ENCODE measurements at places on chromosomes 5 and 9. TPM values are rescaled to one million over a fixed set of nuclear protein-coding genes. Genes with fewer than 3 reads are reported as not detected.

DNA sequence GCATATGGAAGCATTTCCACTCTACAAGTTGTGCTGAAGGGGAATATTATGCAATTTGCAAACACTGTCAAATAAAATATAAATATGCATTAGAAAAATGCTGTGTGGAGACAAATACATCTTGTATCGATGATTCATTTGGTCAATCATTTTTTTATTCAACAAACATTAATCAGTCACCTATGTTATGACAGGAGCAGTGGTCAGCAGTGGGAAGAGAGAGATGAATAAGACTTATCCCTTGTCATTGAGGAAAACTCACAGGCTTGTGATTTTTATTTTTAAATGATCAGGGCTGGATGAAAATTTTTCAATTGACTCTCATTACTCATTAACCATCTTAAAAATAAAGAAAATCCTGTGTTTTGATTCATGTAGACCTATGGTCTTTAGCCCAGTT, 574.1 kb downstream of the ACTL7B start:
- no peak for DNase-seq
- H3K27me3 ChIP-seq, result no peaks in the 10 kb centered on the region
- no peaks in the 10 kb centered on the region for H3K4me1 ChIP-seq
- no peaks in the 10 kb centered on the region for H3K36me3 ChIP-seq
- H3K27ac ChIP-seq, result no peak overlapping the region

The IL33 gene
- 38.0 TPM for total RNA-seq

DNA sequence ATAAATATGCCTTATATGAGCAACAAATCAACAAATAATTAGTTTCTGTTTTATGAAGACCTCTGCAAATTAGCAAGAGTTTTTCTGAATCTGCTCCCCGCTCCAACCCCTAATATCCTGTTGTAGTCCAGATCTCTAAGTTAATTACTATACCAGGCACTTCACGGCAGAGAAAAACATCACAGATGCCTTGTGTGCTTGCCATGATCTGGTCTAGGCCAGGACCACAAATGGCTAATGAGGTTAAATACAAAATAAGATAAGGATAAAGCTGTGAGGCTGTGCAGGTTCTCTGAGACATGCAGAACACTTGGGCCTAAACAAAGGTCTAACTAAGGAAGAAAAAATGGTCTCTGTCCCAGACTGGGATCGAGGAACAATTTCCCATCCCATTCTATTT, 150.8 kb downstream of the SLIT3 start:
- H3K27ac ChIP-seq, result no peak overlapping the region
- H3K4me1 ChIP-seq, result no peaks in the 10 kb centered on the region
- H3K27me3 ChIP-seq, result no peaks in the 10 kb centered on the region
- no peak for DNase-seq
- H3K4me3 ChIP-seq, result no peak overlapping the region

The TAF7 gene
- total RNA-seq, result 30.1 TPM

GRCh38 chr5:59845730-59846129, 47.8 kb downstream of the PDE4D start:
- H3K27me3 ChIP-seq, result no peaks in the 10 kb centered on the region
- no peak overlapping the region for H3K4me3 ChIP-seq
- DNase-seq, result no peak

The ELAVL2 gene
- not detected for total RNA-seq

GRCh38 chr9:129404621-129405020, 216.3 kb downstream of the C9orf50 start:
- peaks cover 4% of the 10 kb centered on the region for H3K4me1 ChIP-seq
- H3K27ac ChIP-seq, result no peak overlapping the region
- no peaks in the 10 kb centered on the region for H3K27me3 ChIP-seq
- DNase-seq, result no peak
- no peaks in the 10 kb centered on the region for H3K36me3 ChIP-seq

The SETD9 gene
- 16.8 TPM for total RNA-seq

The ANXA2R gene
- 5.1 TPM for total RNA-seq

DNA sequence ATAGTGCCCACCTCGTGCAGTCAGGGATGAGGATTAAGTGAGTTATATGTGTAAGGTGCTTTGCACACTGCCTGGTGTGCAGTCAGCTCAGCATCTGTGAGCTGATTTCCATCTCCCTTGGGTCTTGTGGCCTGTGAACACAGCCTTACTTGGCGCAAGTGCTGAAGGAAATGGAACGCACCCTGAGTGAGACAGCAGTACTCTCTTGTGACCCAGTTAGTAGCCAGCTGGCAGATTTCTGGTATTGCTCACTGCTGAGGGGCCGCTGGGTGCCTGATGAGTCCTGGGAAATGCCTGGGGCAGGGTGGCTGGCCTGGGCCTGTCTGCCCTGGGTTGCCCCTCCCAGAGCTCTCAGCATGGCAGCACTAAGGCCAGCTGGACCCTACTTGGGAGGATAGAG, 90.9 kb upstream of the BOD1 start:
- peak; percentile 80 for DNase-seq
- peaks cover 5% of the 10 kb centered on the region for H3K4me1 ChIP-seq
- H3K36me3 ChIP-seq, result no peaks in the 10 kb centered on the region
- no peaks in the 10 kb centered on the region for H3K27me3 ChIP-seq
- peak overlapping the region; percentile 8 for H3K27ac ChIP-seq
- H3K4me3 ChIP-seq, result no peak overlapping the region

The DBH gene
- total RNA-seq, result not detected

The CCDC192 gene
- total RNA-seq, result not detected

DNA sequence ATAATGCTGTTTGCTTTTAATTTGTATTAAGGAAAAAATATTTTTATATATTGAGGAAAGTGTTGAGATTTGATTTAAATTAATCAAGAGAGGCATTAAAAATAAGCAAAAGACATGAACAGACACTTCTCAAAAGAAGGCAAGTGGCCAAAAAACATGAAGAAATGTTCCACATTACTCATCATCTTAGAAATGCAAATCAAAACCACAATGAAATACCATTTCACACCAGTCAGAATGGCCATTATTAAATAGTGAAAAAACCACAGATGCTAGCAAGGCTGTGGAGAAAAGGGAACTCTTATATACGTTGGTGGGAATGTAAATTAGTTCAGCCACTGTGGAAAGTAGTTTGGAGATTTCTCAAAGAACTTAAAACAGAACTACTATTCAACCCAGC, 45.9 kb downstream of the RANBP17 start:
- no peaks in the 10 kb centered on the region for H3K36me3 ChIP-seq
- H3K27me3 ChIP-seq, result no peaks in the 10 kb centered on the region
- no peaks in the 10 kb centered on the region for H3K4me1 ChIP-seq

DNA sequence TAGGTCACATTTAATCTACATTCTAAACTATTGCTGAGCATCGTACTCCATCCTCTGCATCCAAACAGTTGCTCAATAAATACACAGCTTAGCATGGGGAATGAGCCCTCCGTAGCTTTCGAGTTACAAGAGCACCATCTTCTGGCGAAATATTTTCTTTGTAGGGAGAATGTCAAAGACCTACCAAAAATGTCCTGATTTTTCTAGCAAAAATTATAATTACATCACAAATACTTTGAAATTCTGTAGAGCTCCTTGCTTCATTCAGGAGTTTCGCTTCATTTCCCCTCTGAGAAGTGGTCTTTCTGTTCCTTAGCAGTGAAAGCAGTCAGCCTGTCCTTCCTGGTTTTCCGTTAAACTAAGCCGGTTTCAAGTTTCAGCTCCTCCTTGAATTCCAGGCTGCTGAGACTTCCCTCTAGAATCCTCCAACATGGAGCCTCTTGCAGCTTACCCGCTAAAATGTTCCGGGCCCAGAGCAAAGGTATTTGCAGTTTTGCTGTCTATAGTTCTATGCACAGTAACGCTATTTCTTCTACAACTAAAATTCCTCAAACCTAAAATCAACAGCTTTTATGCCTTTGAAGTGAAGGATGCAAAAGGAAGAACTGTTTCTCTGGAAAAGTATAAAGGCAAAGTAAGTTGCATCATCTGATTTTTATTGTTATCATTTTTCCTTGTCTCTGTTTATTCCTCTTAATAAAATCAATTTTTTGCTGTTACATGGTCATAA, at the start of gene GPX8:
TSS of gene GPX8 (plus strand) at position 409 of the 730 bp plus-strand sequence. CDS start at position 431, 22 bp downstream.
- peak within 1 kb of the TSS; percentile 47 for H3K4me3 ChIP-seq
- H3K27ac ChIP-seq, result peak within 1 kb of the TSS; percentile 54
- peaks cover 6% of the 10 kb centered on the region for H3K36me3 ChIP-seq
- no peaks in the 10 kb centered on the region for H3K27me3 ChIP-seq
- H3K4me1 ChIP-seq, result no peaks in the 10 kb centered on the region
- DNase-seq, result no peak

GRCh38 chr5:159547466-159548195, 217.3 kb upstream of the IL12B start:
- no peak for DNase-seq
- H3K4me1 ChIP-seq, result peaks cover 17% of the 10 kb centered on the region
- H3K27me3 ChIP-seq, result no peaks in the 10 kb centered on the region
- H3K4me3 ChIP-seq, result no peak overlapping the region
- H3K27ac ChIP-seq, result no peak overlapping the region

DNA sequence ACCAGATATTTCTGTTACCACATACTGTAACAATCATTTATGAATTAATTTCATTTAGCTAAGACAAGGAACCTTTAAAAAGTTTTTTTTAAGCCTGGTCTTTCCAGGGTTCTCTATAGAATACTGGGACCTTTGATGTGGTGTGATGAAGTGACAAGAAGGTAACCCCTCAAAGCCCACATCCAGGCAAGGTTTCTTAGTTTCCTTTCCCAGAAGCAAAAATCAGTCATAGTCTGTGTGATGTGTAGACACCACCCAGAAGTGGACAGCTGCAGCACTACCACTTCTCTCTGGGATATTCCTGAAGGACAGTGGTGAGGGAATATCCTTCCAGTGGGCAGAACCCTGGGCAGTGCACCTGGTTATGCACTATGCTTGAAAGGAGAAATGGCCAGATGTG, 115.6 kb downstream of the TTC39B start:
- DNase-seq, result no peak
- H3K4me1 ChIP-seq, result no peaks in the 10 kb centered on the region
- peaks cover 23% of the 10 kb centered on the region for H3K36me3 ChIP-seq
- H3K4me3 ChIP-seq, result no peak overlapping the region

- H3K4me1 ChIP-seq, result no peaks in the 10 kb centered on the region
- peaks cover 29% of the 10 kb centered on the region for H3K36me3 ChIP-seq
- no peak for DNase-seq
- no peak overlapping the region for H3K27ac ChIP-seq
- no peaks in the 10 kb centered on the region for H3K27me3 ChIP-seq
Observed at GRCh38 chr9:133777068-133777791, 39.1 kb upstream of the SARDH start.

- no peak overlapping the region for H3K4me3 ChIP-seq
- no peaks in the 10 kb centered on the region for H3K36me3 ChIP-seq
- H3K27me3 ChIP-seq, result no peaks in the 10 kb centered on the region
- H3K4me1 ChIP-seq, result no peaks in the 10 kb centered on the region
Observed at GRCh38 chr9:75692309-75692708, 198.2 kb upstream of the PCSK5 start.

DNA sequence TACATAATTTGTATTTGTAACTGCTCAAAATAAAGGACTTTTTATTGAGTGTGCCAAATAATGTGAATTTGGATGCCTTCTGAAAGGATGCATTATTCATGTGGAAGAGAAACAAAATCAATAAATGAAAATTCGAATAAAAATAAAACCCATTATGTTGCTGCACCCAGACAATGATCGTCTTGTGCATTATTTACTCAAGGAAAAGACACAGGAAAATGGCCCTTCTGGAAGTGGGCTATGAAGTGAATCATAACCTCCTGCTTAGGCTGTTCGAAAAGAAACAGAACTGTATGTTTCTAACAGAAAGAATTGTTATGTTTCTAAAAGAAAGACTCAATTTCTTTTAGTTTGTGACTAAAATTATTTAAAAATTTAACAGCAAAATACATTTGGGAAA, 168.9 kb upstream of the NFIB start:
- H3K4me1 ChIP-seq, result no peaks in the 10 kb centered on the region
- no peak overlapping the region for H3K27ac ChIP-seq
- H3K4me3 ChIP-seq, result no peak overlapping the region
- H3K27me3 ChIP-seq, result no peaks in the 10 kb centered on the region
- no peak for DNase-seq

The PLEKHG4B gene
- total RNA-seq, result not detected

GRCh38 chr5:154755361-154756008, at the start of gene LARP1:
TSS of gene LARP1 (plus strand) at chr5:154755377. CDS start at chr5:154755758, 381 bp downstream.
- peaks cover 33% of the 10 kb centered on the region for H3K4me1 ChIP-seq
- no peak for DNase-seq
- H3K36me3 ChIP-seq, result no peaks in the 10 kb centered on the region
- peak within 1 kb of the TSS; percentile 94 for H3K27ac ChIP-seq
- H3K4me3 ChIP-seq, result peak within 1 kb of the TSS; percentile 79
- no peaks in the 10 kb centered on the region for H3K27me3 ChIP-seq

The RLN1 gene
- total RNA-seq, result not detected

The MTREX gene
- total RNA-seq, result 17.1 TPM

The LIFR gene
- total RNA-seq, result 116 TPM

Data from ascending aorta (tissue), 2 donors.